ENCODE measurements at places on chromosomes 4 and X. TPM values are rescaled to one million over a fixed set of nuclear protein-coding genes. Genes with fewer than 3 reads are reported as not detected.

Gene GSX2
- 0.20 TPM for total RNA-seq

Gene HSFX3
- total RNA-seq, result not detected

Gene GIMD1
- not detected for total RNA-seq

Gene SMIM10L2A
- 14.4 TPM for total RNA-seq

Gene UGT2B15
- not detected for total RNA-seq

Gene CT45A1
- total RNA-seq, result not detected

Gene DCUN1D4
- 35.2 TPM for total RNA-seq

Gene PDLIM3
- 56.9 TPM for total RNA-seq

Gene HSFX4
- not detected for total RNA-seq

Gene WWC2
- 33.4 TPM for total RNA-seq

Gene PABPC4L
- 3.9 TPM for total RNA-seq

Gene GPR50
- 0.06 TPM for total RNA-seq

Measured in spinal cord (tissue), 10 donors.